Breast epithelium (tissue), 4 donors: ENCODE measurements at places on chromosomes 13 and 19. TPM values are rescaled to one million over a fixed set of nuclear protein-coding genes. Genes with fewer than 3 reads are reported as not detected.

LRRC63 gene
- 0.33 TPM for total RNA-seq

SIAH3 gene
- not detected for total RNA-seq

FAM83E gene
- 5.6 TPM for total RNA-seq

RASGRP4 gene
- 0.66 TPM for total RNA-seq

C19orf38 gene
- total RNA-seq = 2.0 TPM

PEPD gene
- 127 TPM for total RNA-seq

FSD1 gene
- total RNA-seq = 0.88 TPM

PSG2 gene
- not detected for total RNA-seq

GJB2 gene
- total RNA-seq = 0.88 TPM

SUPT20H gene
- 94.8 TPM for total RNA-seq

ANGPTL8 gene
- total RNA-seq = 17.9 TPM

CEBPA gene
- 263 TPM for total RNA-seq

RYR1 gene
- 6.7 TPM for total RNA-seq

KIR2DL1 gene
- total RNA-seq = not detected

SBNO2 gene
- total RNA-seq = 15.4 TPM

- no peak for DNase-seq
Observed at GRCh38 chr19:43501661-43502418, 2.7 kb downstream of the PHLDB3 start.

- DNase-seq = no peak
Observed at GRCh38 chr19:5318306-5318705, 22.3 kb downstream of the PTPRS start.

DNA sequence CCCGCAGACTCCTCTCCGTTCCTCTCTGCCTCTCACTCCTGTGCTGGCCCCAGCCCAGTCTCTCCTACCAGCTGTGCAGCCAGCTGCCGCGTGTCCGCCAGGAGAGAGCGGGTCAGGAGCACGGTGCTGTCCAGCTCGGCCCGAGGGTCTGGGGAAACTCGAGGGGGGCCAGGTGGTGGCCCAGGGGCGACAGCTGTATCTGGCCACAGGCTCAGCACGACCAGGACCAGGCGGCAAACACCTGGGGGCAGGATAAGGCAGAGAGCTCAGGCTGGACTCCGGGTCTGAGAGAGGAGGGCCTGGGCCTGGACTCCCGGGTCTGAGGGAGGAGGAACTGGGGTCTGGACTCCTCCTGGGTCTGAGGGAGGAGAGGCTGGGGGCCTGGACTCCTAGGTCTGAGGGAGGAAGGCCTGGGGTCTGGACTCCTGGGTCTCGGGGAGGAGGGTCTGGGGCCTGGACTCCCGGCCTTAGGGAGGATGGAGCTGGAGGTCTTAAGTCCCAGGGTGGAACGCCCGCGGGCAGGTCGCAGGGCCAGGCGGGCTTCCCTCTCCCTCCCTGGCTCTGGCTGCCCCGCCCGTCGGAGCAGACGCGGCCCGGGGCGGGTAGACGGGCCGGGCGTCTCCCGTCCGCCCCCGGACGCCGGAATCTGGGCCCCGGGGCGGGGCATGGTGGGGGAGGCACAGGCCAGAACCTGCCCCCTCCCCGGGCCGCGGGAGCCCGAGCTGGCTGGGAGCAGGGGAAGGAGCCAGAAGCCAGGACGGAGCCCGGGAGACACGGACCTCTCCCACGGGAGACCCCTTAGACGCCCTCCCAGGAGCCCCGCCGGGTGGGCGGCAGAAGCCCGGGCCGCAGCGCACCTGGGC is 1.3 kb downstream of the IL11 start:
- no peak for DNase-seq

DNA sequence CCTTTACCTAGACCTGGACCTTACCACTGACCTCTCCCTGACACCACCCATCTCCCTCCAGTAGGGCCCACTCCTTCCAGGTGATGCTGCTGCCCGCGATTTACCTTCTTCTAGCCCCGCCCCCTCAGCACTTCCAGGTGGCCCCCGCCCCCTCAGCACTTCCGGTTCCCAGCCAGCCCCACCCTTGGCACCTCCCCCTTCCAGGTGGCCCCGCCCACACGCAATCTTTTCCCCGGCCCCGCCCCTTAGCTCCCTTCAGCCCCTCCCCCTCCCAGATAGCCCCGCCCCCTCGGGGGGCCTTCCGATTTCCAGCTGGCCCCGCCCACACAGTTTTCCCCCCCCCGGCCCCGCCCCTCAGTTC is 586 bp downstream of the LIG1 start:
- DNase-seq = peak; percentile 85

DNA sequence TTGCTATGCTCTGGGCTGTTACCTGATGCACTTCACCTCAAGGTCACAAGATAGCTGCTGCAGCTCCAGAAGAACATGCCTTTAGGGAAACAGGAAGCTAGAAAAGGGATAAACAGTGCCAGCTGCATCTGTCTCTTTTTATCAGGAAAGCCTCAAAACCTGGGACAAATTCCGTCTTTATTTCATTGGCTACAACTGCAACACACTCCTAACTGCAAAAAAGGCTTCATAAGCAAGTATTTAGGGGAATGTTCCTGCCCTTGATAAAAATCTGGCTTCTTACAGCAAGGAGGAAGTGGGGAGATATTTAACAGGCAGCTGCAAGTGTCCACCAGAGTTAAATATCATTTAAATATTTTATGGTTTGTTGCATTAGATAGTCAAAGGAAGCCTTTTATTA is 34.2 kb upstream of the SERTM1 start:
- no peak for DNase-seq

DNA sequence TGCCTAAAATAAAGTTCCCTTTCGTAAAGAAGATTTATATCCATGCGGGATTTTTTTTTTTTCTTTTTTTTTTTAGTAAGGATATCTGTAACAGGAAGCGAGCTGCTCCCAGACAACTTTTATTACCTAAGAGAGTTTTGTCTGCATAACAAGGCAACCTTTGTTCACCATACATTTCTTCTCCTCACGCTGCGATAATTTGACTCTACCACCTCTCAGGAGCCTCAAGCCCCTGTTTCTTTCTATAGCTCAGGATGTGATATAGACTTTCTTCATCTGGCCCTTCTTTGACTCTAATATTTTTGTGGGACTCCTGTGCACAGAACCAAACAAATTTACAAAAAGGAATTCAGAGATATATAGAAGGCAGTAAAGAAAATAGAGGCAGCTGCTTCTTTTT is 1053.7 kb upstream of the SPRY2 start:
- DNase-seq = no peak

DNA sequence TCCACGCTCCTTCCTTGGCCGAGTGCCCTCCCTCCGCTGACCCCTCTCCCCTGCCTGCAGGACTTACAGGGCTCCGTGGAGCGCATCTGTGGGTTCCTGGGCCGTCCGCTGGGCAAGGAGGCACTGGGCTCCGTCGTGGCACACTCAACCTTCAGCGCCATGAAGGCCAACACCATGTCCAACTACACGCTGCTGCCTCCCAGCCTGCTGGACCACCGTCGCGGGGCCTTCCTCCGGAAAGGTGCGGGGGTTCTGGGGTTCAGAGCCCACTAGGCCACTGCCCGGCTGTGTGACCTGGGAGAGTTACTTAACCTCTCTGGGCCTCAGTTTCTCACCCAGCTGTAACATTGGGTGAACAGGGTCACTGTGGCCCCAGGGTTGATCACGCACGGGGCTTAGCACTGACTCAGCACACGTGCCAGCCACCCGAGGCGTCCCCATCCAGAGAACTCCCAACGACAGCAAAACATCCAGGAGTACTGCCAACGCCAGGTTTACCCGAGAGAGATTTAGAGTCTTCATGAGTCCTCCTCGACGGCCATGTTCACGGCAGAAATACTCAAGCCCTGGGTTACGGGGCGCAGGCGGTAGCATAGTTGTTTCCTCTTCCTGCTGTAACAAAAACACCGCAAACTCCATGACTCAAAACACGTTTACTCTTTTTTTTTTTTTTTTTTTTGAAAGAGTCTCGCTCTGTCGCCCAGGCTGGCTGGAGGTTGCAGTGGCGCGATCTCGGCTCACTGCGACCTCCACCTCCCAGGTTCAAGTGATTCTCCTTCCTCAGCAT is 9.7 kb upstream of the SPACA4 start:
- no peak for DNase-seq

DNA sequence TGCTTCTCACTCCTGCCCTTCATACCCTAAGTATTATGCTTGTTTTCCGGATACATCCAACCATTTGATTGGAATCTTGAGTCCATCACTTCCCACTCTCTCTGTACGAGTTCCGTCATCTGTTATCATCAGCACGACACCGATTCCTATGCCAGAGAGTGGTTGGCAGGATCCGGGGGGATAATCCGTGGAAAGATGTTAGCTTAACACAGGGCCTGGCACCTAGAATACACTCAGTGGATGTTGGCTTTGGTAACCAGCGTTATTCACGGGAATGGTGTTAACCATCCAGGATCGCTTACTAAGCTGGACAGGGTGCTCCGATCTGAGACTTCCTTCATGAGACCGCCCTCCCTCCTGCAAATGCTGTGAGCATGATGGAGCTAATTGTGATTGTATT is 12.4 kb downstream of the VSTM2B start:
- DNase-seq = no peak

- no peak for DNase-seq
Observed at GRCh38 chr13:112999414-113000177, 30.6 kb downstream of the MCF2L start.

- no peak for DNase-seq
Observed at GRCh38 chr13:80069374-80069773, 271.6 kb downstream of the SPRY2 start.

GRCh38 chr13:79457390-79457789 is 23.6 kb upstream of the NDFIP2 start:
- no peak for DNase-seq

- peak; percentile 49 for DNase-seq
Observed at GRCh38 chr13:57629391-57629804, 2.1 kb upstream of the PCDH17 start.

- DNase-seq = no peak
Observed at GRCh38 chr19:35342430-35342829, 5.3 kb upstream of the FFAR1 start.

DNA sequence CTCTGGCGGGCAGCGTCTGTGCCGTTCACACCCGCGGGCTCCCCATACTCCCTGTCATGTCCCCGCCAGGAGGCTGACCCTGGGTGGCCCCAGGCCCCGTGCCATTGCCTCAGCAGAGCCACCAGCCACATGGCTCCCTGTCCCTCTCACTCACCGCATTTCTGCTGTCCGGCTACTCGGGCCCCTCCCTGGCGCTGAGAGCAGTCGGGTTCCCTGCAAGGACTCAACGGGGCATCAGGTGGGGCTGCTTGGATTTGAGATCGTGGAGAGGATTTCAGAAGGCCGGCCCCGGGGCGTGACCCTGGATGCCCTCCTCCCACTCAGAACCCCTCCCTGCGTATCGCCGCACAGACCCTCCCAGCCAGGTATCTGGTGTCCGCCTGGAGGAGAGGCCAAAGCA is 142.1 kb downstream of the KDM4B start:
- DNase-seq = no peak

GRCh38 chr13:28327373-28328270 is 167.3 kb downstream of the FLT1 start:
- no peak for DNase-seq

- no peak for DNase-seq
Observed at GRCh38 chr19:33294058-33294798, 8.1 kb downstream of the CEBPA start.

- no peak for DNase-seq
Observed at GRCh38 chr19:2949939-2950285, 5.1 kb upstream of the ZNF77 start.

DNA sequence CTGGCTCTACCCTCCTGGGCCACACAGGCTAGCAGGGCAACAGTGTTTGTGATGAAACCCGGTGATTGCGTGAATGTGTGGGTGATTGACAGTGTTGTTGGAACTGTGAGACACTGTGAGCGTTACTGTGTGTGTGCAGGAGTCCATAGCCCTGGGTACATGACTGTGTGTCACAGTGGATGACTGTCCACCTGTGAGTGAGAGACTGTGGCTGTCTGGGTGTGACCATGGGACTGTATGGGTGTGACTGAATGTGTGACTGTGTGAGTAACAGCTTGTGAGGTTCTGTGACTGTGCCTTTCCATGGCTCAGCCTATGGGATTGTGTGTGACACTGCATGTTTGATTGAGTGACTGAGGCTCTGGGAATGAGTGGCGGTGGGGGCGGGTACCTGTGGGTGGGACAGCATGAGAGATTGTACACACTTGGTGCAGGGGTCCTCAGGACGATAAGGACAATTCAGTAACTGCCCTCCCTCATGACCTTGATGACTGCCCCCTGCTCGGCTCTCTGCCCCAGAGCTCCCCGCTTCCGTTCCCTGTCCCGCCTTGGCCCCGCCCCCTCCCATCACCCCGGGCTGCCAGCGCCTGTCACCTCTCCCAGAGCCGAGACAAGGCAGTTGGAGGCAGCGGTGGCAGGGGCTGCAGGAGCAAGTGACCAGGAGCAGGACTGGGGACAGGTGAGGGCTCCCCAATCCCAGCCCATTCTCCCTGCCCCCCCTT is at the start of gene GIPR:
Gene GIPR (plus strand): TSS at position 602 of the 722 bp plus-strand sequence. CDS start 1,300 bp downstream, outside the sequence.
- DNase-seq = no peak

DNA sequence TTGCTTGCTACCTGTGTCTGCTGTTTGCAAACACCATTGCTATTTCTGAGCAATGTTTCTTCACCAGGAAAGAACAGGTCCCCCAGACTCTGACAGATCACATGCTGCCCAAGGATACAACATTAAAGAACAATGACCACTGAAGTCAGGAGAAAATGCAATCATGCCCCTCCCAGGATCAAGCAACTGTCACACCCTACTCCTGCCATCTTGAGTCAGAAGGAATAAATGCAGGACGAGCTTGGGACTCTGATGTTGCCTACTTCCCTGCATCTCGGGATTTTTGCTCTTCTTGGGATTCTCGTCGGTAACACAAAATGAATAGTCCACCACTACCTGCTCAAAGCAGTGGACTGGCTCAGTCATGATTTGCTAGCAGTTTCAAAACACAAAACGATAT is 490.6 kb downstream of the COG6 start:
- no peak for DNase-seq

DNA sequence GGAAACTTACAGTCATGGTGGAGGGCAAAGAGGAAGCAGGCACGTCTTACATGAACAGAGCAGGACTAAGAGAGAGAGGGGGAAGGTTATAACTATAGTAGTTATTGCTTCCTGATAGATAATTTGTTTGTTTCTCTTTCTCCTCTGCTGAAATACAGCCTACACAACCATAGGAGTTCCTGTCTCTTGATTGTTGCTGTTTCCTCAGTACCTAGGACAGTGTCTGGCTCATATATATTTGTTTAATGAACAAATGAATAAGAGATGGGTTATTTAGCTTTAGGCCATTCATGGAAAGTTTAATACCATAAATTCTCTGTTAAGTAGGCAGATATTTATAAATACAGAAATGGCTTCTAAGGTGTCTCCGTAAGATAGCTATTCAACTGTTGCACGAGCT is 95.2 kb downstream of the PCCA start:
- DNase-seq = no peak

DNA sequence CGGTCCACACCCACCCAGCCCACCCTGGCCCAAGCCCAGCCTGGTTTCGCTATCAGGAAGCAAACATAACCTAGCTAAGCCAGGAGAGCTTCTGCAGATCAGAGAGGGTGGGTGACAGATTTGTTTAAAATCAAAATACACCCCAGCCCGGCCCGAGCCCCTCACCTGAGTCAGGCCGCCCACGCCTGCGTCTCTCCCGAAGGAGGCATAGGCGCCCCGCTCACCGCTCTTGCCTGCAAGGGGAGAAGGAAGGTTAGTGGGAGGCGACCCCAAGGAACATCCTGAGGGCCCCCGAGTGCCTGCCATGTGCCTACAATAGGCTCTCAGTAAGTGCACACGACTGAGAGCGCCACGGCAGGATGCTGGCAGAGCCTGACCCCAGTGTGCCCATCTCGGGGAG is 21.9 kb upstream of the UQCR11 start:
- DNase-seq = no peak

- no peak for DNase-seq
Observed at GRCh38 chr13:27120811-27121210, 50.8 kb downstream of the USP12 start.
